Kidney (tissue), 22 donors: ENCODE measurements at places on chromosomes 7 and 10. TPM values are rescaled to one million over a fixed set of nuclear protein-coding genes. Genes with fewer than 3 reads are reported as not detected.
A peak's percentile ranks its signal among the peaks of the same experiment; 100 is the strongest.

Gene STEAP1B
- polyA plus RNA-seq = not detected

GRCh38 chr7:151705636-151706276 lies 171.2 kb downstream of the PRKAG2 start:
- no peak for DNase-seq

DNA sequence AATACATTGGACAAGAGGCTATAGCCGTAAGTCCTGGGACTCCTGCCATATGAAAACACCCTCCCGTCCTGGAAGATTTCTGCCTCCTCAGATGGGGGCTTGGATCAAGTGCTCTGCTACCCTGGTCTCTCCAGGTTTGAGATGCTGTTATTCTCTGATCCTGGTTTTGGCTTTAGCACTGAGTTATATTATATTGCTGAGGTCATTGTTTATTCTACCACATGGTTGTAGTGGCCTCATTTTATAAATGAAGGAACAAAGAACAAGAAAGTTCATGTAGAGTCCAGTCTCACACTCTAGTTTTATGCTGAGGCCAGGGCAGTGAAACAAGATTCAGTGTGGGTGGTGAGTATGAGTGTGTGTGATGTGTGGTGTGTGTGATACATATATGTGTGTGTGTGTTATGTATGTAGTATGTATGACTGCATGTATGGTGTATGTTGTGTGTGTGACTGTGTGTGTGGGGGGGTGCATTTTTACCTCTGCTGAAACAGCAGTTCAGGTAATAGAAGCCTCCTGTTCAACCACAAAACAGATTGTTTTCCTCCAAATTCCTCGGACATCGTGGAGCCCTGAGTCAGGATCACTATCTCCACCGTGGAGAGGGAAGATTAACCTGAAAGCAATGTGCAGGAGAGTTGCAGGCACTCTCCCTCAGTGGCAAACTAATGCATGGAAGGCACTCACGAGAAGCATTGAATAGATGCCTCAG lies 80.7 kb downstream of the C7orf25 start:
- peak; percentile 15 for DNase-seq

- DNase-seq = peak; percentile 31
These were observed 857 bp upstream of the FOXP2 start for GRCh38 chr7:114413761-114414155.

GRCh38 chr10:88442716-88443115 lies 140.4 kb downstream of the RNLS start:
- DNase-seq = no peak
